Mononuclear cell (primary cell): ENCODE measurements at places on chromosomes 4 and X. TPM values are rescaled to one million over a fixed set of nuclear protein-coding genes. Genes with fewer than 3 reads are reported as not detected.

TEX13D gene
- total RNA-seq: not detected

FRG1 gene
- 45.0 TPM for total RNA-seq

LPAR4 gene
- total RNA-seq: 0.10 TPM

TRPC5OS gene
- total RNA-seq: 0.10 TPM
